ENCODE measurements at places on chromosomes 7 and 10.

DNA sequence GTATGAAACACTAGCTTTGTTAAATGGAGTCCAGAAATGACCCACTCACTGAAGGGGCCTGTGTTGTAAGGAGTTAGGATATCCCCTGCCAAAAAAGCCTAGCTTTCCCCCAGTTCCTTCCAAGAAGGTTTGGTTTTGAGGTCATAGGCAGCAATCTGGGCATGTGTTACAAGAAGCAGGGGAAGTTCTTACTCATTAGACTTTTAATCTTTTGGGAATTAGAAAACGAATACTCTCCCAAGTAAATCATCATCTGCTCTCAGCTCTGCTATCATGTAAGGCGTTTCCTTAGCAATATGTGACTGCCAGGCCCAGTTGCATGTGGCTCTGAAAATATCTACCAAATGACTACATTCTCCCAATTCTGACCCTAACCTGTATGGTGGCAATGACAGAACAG, 3.7 kb downstream of the NOD1 start:
- DNase-seq = no peak

DNA sequence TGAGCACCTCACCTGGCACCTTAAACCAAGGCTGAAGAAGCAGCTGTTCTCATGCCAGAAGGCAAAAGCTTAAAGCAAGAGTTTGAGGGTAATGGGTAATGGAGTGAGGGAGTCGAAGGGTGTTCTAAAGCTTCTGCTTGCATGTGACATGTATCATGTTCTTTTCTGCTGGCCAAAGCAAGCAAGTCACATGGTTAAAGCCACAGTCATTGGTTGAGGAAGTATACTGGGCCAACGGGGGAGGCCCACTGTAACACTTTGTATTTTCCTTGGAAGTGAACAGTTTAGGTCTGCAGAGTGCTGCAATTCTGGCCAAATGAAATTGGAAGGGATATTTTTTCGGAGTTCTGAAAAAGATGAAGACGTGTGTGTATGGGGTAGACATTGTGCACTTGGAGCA, 75.7 kb downstream of the REEP3 start:
- DNase-seq = no peak

GRCh38 chr10:86658751-86659150, 4.4 kb downstream of the OPN4 start:
- no peak for DNase-seq

- no peak for DNase-seq
Measured at GRCh38 chr10:34890939-34891338, 75.8 kb upstream of the PARD3 start.

DNA sequence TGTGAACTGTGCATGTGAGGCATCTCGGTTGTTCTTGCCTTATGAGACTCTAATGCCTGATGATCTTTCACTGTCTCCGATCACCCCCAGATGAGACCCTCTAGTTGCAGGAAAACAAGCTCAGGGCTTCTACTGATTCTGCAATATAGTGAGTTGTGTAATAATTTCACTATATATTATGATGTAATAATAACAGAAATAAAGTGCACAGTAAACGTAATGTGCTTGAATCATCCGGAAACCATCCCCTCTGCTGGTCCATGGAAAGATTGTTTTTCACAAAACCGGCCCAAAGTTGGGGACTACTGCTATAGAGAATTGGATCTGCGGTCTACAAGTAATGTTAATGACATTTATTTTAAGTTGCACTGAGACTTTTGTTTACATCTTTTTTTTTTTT, 126.7 kb downstream of the TPST1 start:
- DNase-seq = no peak

GRCh38 chr10:29545122-29545521, 89.6 kb downstream of the SVIL start:
- no peak for DNase-seq

All from COR-L47 (cell line).